Activated T-cell treated with anti-CD3 and anti-CD28 coated beads, Interleukin-2, amount 50 U/mL, for 72 hours (primary cell): ENCODE measurements at places on chromosomes 11 and 22.

DNA sequence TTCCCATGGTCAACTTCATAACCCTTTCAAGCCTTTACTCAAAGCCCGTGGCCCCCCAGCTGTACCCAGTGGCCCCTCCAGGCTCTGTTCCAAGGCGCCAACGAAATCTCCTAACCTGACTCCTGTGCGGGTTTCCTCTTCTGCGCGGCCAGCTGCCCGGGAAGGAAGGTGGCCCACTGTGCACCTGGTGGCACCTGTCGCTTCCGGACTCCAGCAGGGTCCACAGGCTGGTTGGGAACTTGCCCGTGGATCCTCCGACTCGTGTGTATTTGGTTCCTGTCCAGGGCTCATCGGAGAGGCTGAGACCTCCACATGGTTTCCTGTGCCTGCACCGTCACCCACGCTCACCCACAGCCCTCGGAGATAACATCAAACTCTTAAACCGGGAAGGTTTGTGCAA is 335.4 kb downstream of the BRD1 start:
- no peak for DNase-seq

DNA sequence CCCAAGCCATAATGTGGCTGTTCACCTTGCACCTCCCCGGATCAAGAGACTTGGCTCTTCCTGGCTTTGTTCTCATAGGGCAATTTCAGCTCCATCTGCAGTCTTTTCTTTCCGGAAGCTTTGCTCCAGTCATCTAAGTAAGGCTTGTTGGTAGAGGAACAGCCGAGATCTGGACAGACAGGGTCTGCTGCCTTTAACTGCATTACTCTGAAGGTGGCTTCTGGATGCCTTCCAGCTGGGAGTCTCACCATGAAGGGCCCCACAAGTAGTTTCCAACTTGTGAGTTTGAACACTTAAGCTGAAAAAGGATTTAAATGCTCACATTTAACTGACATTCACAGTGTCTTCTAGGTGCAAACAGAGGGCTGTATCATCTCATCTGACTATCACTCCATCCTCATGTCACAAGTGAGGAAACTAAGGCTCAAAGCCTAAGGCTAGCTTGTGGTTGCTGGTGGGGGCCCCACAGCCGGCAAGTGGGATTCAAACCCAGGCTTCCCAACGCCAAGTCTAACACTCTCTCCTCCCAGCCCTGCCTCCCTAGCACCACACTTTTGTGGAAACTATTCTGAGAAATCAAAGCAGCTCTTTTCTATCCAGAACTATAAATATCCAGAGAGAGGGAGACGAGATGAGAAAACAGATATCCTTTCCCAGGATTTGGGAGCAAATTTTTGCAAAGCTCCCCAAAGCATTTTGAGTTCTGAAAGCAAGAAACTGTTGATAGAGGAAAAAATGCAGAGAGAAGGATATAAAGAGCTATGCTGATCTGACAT is 58.4 kb downstream of the GALNT18 start:
- no peak for DNase-seq

DNA sequence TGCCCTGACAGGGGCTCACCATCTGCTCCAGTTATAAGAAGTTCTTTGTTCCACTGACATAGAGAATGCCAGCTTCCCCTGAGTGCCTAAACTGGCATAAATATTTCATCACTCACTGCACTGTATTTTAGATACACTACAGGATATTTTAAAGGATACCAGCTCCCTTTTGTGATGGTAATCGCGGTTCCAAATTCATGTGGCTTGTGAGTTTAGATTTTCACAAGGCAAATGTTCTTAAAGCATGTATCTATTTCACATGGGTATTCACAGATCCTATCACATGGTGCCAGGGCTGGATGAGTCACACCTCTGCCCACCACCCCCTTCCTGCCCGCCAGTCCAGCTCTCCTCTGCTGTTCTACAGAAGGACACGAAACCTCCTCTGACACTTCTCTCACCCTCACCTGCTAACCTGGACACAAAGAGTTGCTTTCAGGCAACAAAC is 105.5 kb downstream of the KCNC1 start:
- DNase-seq = no peak

DNA sequence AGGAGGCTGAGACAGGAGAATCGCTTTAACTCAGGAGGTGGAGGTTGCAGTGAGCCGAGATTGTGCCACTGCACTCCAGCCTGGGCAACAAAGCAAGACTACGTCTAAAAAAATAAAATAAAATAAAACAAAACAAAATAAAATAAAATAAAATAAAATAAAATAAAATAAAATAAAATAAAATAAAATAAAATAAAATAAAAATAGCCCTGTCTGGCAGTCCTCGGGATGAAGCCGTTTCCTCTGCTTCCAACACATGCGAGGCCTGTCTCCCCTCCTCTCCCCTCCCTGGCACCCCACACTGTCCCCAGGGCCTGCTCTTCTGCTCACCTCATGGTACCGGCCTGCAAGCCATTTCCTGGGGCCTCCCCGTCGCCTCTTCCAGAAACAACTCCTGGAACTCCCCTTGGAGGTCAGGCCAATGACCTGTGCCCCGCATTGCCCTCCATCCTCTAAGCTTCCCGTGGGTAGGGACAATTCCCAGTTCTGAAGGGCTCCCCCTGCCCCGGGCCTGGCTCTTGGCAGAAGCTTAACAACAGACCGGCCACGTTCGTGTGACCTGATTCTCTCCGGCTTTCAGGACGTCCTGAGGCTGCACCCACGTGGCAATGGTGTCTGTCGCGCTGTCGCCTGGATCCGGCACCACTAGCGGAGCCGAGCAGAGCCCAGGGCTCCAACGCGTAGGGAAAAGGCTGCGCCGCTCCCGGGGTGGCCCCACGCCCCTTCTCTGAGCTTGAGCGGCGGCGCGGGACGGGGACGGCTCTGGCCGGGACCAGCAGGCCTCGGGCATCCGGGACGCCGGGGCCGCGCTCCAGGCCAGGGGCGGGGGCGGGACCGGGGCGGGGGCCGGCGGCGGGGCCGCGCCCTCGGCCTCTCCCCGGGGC is 456 bp upstream of the PARVB start:
- peak; percentile 67 for DNase-seq

GRCh38 chr11:115552151-115552772 is 48.0 kb upstream of the CADM1 start:
- no peak for DNase-seq

- DNase-seq = no peak
Observed at GRCh38 chr11:23995891-23996290, 501.0 kb upstream of the LUZP2 start.

DNA sequence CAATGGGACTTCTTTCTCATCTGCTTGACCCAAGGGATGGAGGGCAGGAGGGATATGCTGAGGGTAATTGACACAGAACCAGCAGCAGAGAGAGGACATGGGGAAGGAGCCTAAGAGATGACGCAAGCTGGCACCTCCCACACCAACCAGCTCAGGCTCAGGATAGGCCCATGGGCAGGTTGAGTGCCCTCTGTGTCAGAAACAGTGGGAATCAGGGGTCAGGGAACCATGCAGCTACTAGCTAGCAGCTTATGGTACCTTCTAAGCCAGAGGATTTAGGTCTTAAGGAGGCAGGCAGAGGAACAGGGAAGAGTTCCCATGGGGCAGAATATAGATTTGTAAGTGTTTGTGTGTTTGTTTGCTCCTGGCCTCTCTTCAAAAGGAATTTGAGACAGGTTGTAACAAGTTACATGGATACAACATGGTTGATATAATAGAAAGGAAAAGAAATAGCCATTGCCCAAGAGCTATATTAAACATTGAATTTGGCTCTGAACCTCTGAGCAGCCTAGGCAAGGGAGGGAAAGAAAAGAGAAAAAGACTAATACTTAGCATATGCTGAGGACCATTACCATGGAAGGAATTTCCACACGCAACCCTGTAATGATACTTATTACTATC is 39.9 kb upstream of the NAV2 start:
- no peak for DNase-seq

DNA sequence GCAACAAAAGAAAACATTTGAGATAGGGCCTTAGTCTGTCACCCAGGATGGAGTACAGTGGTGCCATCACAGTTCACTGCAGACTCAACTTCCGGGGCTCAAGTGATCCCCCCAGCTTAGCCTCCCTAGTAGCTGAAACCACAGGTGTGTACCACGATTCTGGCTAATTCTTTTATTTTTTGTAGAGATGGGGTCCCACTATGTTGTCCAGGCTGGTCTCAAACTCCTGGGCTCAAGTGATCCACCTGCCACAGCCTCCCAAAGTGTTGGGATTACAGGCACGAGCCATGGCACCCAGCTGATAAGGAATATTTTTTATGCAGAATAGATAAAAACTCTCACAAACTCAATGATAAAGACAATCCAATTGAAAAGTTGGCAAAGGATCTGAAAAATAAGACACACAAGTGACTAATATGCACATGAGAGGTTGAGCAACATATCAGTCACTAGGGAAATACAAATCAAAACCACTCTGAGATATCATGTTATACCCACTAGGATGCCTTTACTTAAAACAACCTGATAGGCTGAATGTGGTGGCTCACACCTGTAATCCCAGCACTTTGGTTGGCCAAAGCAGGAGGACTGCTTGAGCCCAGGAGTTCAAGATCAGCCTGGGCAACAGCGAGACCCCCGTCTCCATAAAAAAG is 33.9 kb upstream of the CLTCL1 start:
- no peak for DNase-seq

- DNase-seq = no peak
Observed at GRCh38 chr11:20421946-20422345, 34.4 kb downstream of the PRMT3 start.

- no peak for DNase-seq
Observed at GRCh38 chr11:111514216-111515031, at the start of gene HOATZ. HOATZ (plus strand) TSS chr11:111514778; CDS start chr11:111514785, 7 bp downstream.

GRCh38 chr22:29553351-29554224 is at the start of gene THOC5:
THOC5 (minus strand) TSS chr22:29553757; CDS start chr22:29549147, 4,610 bp downstream.
- DNase-seq = peak; percentile 92

GRCh38 chr11:61172888-61173287 is 11.7 kb upstream of the VPS37C start:
- DNase-seq = no peak

DNA sequence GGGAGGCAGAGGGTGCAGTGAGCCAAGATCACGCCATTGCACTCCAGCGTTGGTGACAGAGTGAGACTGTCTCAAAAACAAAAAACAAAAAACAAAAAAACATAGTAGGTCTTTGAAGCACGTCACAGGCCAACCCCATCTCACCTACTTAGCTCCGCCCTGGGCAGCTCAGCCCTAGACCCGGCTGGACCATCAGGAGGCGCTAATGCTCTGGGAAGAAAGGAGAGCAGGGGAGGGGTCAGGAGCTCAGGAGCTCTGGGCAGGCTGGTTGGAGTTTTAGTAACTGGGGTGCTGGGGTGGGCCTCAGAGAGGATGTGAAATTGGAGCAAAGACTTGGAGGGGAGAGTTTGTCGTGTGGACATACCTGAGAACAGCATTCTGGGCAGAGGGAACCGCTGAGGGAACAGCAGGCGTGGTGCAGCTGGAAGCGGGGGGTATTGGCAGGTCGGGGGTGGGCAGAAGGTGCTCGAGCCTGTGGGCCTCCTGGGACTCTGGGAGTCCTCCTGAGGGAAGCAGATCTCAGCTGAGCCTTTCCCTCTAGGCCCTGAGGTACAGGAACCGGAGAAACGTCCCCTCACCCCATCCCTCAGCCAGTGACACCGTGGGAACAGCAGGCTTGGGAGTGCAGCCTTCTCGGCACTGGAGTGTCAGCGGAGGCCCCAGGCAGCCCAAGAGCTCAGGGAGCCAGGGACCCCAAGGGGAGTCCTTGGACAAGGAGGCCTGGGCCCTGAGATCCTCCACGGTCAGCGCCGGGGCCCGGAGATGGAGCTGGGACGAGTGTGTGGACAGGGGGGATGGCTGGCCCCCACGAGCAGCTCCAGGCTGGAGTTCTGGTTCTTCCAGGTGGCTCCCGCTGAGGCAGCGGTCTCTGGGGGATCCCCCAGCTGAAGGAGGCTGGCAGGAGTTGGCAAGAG is 2.2 kb upstream of the RPS6KA4 start:
- DNase-seq = peak; percentile 55

- DNase-seq = no peak
Observed at GRCh38 chr11:26958005-26958701, 35.8 kb upstream of the FIBIN start.

GRCh38 chr11:100061006-100061405 is 626.1 kb upstream of the ARHGAP42 start:
- DNase-seq = no peak

DNA sequence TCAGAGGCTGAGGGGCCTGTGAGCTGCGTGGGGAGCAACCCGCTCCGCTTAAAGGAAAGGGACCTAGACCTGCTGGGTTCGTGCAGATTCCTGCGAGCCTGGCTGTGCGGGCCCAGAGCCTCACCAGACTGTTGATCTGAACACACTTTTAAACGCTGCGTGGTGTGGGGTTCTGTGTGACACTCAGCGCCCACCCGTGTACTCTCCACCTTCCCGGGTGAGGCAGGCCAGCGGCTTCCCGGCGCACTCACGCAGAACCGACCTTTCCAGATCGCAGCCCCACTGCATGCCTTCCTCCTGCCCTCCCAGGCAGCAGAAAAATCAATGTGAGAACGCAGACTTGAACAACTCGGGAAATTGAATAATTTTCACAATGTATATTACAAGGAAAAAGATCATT is 388.6 kb downstream of the TBC1D22A start:
- DNase-seq = no peak

GRCh38 chr11:18438691-18439090 is 17.0 kb upstream of the LDHAL6A start:
- no peak for DNase-seq

GRCh38 chr22:40567106-40567505 is 69.4 kb downstream of the MRTFA start:
- no peak for DNase-seq

- no peak for DNase-seq
Observed at GRCh38 chr11:80856066-80856465, 1415.2 kb upstream of the TENM4 start.

DNA sequence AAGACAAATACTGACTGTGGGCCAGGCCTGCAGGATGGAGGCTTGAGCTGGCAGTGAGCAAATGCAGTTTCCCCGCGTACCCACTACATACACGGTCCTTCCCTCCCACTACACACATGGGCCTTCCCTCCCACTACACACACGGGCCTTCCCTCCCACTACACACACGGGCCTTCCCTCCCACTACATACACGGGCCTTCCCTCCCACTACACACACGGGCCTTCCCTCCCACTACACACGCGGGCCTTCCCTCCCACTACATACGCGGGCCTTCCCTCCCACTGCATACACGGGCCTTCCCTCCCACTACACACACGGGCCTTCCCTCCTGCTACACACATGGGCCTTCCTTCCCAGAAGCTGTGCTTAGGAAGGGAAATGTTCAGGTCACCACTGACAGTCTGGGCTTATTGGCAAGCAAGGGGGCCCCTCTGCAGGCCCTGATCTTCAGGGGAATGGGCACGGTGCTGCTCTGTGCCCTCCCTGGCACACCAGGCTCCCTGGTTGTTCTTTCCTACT is 10.8 kb downstream of the DNAL4 start:
- DNase-seq = no peak

GRCh38 chr11:131495423-131495822 is 125.0 kb downstream of the NTM start:
- DNase-seq = no peak
